ENCODE measurements at places on chromosomes 5 and 9.
A peak's percentile ranks its signal among the peaks of the same experiment; 100 is the strongest.

DNA sequence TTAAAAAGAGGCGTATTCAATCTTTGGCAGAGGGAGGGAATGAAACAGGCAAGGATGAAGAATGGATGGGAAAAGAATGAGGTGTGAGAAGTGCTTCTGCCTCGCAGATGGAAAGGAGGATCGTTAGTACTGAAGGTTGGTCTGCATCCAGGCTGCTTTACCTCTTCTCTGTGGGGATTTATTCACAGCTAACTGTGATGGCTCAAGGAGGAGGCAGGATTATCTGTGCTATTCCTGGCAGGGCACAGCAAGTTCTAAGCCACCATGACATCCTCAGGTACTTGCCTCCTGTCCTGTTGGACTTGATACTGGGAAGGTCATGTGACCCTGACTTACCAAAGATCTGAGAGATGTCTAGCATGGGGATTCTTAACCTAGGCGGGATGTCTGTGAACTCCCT lies 84.3 kb downstream of the GDNF start:
- DNase-seq: no peak

DNA sequence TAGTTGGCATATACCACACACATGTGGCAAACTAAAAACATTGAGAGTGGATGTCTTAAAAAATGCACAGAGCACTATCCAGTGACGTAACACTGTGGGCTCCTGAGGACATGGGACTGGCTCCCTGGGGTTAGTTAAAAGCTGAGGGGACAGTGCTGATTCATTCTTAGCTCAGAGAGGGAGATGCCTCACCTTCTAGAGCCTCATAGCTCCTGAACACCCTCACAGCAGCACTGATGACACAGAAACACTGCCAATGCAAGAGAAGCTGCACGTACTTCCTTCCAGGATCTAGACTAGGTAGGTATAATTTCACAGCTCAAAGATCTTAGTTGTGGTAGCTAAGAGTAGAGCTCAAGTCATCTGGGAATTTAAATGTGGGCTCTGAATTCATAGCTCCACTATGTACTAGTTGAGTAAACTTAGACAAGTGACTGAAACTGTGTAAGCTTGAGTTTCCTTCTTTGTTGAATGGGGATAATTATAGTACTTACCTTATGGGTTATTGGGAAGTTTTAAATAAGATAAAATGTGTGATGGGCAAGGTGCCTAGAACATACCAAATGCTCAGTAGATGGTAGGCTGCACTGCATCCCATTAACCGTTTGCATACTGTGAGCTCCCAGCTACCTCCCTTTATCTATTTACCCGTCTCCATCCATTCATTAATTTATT lies 279.9 kb downstream of the ASTN2 start:
- DNase-seq: no peak

- no peak for DNase-seq
These were observed 15.6 kb downstream of the NDUFA8 start for GRCh38 chr9:122143876-122144405.

- DNase-seq: no peak
These were observed 36.7 kb upstream of the CCDC112 start for GRCh38 chr5:115333164-115333563.

DNA sequence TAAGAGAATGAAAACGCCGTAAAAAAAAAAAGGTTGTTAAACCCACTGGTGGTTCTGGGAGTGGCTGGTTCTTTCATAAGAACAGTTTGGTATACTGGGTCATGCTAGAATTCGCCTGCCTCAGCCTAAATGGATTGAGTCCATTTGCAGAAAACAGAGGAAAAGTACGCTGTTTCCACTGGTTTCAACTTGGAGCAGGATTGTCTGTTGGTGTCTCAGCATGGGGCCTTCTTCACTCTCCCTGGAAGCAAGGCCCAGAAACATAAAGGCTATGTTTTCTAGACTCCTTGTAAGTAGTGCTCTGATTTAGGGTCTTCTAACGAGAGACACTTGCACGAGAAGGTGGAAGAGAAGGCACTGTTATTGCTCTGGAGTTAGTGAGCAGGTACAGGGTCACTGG lies 116.9 kb upstream of the MTAP start:
- no peak for DNase-seq

- DNase-seq: no peak
These were observed 157.1 kb downstream of the ATP10B start for GRCh38 chr5:160694896-160695295.

DNA sequence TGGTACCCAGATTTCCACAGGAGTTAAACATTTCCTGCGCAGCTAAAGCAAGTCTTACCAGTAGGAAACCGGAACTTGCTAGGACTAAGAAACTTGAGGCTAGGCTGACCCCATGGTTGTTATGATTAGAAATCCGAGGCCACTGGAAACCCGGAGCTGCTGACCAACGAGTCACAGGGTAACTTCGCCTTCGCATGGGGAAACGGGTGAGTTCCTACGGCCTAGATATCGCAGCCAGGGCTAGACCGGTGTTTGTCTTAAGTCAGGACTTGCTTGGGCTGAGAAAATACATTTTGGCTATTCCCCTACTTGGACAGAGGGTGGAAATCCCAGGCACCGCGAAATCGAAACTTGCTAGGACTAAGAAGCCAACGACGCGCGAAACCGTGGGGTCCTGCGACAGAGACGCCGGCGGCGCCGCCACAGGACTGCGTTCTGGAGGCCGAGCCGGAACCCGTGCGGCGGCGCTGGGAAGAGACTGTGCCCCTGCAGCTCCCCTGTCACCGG lies 1.6 kb upstream of the ANXA2R start:
- peak; percentile 87 for DNase-seq

- peak; percentile 26 for DNase-seq
These were observed 103.9 kb upstream of the NR5A1 start for GRCh38 chr9:124611106-124611505.

DNA sequence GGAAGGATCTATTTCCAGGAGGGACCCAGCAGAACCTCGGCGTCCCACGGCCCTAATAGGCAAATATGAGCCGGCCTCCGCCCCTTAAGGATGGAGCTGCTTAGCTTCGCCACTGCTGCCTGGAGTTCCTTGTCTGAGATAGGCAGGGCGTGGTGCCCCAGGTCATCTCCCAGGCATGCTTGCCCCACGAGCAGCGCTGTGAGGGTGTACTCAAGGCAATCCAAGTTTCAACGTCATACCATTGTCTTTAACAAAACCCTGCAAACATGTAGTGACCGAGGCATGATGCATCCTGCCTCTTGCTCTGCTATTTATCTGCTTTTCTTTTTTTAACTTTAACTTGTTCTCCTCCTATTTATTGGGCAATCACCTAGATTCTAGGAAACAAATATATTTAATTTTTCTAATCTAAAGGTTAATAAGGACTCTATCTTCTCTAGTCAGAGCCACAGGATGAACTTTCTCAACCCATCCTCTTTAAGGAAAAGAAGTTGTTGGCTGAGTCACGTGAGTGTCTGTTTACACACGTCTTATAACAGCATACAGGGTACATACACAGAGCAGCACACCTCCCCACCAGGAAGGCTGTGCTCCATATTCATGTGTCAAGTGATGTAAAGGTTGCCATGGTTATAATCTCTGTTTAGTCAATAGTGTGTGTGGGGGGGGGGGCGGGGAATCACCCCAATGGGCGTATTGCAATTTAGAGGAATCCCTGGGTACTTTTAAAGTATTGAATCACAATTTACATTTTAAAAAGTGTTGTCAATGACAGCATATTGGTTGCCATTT lies 27.3 kb upstream of the ZSWIM6 start:
- DNase-seq: peak; percentile 87

GRCh38 chr9:20189871-20190270 lies 401.0 kb upstream of the SLC24A2 start:
- DNase-seq: no peak

DNA sequence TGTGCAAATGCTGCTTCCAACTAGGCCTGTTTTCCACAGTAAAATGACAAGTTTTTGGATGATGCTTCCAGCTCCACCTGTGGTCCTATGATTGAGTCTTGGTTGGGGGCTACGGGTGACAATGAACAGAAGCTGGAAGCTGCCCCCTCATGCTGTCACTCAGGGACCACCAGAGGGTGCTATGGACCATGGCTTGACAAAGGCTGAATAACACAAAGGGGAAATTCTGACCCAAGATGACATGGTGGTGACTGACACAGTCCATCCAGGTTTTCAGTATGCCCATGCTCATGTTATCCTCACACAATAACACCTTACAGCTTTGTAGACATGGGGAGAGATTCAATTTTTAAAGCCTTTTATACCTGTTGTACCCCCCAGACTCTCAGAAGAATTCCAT lies 23.9 kb upstream of the SAP30L start:
- peak; percentile 28 for DNase-seq

GRCh38 chr5:115297031-115297430 lies 577 bp upstream of the CCDC112 start:
- peak; percentile 14 for DNase-seq

GRCh38 chr5:180162304-180162661 lies 46.7 kb downstream of the RASGEF1C start:
- DNase-seq: no peak

DNA sequence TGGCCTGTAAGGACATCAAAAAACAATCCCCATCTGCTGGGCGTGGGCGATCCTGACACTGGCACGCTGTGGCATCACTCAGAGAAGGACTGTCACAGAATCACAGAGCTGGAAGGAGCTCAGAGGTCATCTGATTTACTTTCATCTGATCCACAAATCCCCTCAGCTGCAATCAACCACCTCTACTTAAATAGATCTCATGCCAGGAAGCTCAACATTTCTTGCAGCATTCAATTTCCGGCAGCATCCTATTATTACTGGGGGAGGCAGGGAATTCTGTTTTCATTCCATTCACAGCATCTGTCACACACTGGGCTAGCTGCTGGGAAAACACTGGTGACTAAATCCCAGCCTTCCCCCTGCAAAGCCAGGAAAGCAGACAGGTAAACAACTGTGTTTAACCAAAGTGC lies 38.3 kb downstream of the RETREG1 start:
- DNase-seq: no peak

- DNase-seq: no peak
These were observed 100.7 kb upstream of the S1PR3 start for GRCh38 chr9:88890546-88890945.

GRCh38 chr5:2393556-2393955 lies 357.9 kb downstream of the IRX2 start:
- no peak for DNase-seq

GRCh38 chr5:138938526-138938925 lies 63.4 kb upstream of the LRRTM2 start:
- DNase-seq: no peak

GRCh38 chr9:81370096-81370495 lies 319.3 kb downstream of the TLE1 start:
- DNase-seq: no peak

- DNase-seq: no peak
These were observed 337.5 kb downstream of the CDH9 start for GRCh38 chr5:26700759-26701384.

- DNase-seq: no peak
These were observed 12.0 kb upstream of the KIF4B start for GRCh38 chr5:155001523-155001922.

DNA sequence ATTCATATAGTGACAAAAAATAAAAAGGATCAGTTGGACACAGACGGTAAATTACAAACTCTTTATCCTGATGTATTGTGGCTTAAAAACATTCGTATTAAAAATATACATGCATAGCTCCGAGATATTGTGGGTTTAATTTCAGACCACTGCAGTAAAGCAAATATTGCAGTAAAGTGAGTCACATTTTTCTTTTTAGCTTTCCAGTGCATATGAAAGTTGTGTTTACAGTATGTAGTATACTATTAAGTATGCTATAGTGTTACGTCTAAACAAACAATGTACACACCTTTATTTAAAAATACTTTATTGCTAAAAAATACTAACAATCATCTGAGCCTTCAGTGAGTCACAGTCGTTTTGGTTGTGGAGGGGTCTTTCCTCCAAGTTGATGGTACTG lies 551.8 kb downstream of the CETN3 start:
- no peak for DNase-seq

DNA sequence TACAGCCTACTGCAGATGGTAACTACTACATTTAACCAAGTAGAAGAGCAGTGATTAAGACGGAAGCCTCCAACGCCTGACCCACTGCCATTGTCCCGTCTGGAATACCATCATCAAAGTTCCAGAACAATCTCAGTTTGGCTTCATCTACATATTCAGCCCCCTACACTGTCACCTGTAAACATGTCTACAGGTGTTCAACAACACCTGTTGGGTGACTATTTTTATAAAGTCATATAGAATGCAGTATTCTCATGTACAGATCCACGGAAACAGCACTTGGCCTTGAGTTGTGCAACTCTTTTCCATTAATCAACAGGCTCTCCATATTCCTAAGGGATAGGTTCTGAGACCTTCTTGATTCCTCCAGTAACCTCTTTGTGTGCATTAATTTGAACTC lies 53.3 kb upstream of the AGXT2 start:
- DNase-seq: no peak

GRCh38 chr5:141001844-141002604 lies 35.7 kb downstream of the PCDHAC2 start:
- peak; percentile 11 for DNase-seq

- DNase-seq: no peak
These were observed 24.1 kb downstream of the WWC1 start for GRCh38 chr5:168315416-168316138.
